Activated CD4-positive, alpha-beta T cell treated with anti-CD3 and anti-CD28 coated beads, Interleukin-2, Interleukin-4, amounts not matched to agents 100 ng/mL and 50 ng/mL, durations not matched to agents 16 hours and 8 hours (primary cell): ENCODE measurements at places on chromosomes 2 and 18.

GRCh38 chr2:111671426-111672150 lies 212.4 kb downstream of the ANAPC1 start:
- no peak for DNase-seq

DNA sequence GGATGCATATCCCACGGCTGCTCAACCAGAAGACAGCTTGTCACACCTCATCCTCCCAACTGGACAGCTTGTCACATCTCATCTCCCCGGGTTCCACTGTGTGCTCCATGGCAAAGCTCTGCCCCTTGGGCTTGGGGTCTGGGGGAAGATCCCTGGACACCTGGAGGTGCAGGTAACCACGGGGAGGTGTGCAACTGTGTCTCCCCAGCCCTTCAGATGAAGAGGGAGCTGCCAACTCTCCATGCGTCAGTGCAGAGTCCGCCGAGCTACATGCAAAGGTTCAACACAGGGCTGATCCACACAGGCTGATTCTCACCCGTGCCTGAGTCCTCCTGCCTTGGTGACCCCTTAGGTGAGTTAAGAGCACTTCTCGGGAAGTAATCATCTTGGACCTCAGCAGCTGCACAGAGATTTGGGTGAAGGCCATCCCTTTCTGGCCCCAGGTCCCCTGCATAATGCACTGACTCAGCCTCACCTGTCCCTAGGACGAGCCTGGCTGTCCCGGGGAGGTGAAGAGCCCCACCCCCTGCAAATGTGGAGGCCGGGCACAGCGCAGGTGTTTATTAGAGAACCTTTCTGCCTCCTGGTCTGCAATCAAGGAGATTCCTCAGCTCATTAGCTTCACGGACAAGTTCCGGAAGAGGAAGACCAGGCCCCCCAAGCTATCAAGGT lies 157.9 kb downstream of the PXDN start:
- no peak for DNase-seq

GRCh38 chr2:74226648-74227213 lies 28.3 kb downstream of the MTHFD2 start:
- DNase-seq: no peak

- DNase-seq: no peak
Observed at GRCh38 chr2:112310906-112311305, 35.5 kb downstream of the ZC3H6 start.

GRCh38 chr2:206512999-206513398 lies 69.7 kb downstream of the ADAM23 start:
- peak; percentile 28 for DNase-seq

GRCh38 chr2:200239216-200239615 lies 67.3 kb upstream of the SPATS2L start:
- DNase-seq: peak; percentile 44
